ENCODE measurements at places on chromosomes 12 and 14.

DNA sequence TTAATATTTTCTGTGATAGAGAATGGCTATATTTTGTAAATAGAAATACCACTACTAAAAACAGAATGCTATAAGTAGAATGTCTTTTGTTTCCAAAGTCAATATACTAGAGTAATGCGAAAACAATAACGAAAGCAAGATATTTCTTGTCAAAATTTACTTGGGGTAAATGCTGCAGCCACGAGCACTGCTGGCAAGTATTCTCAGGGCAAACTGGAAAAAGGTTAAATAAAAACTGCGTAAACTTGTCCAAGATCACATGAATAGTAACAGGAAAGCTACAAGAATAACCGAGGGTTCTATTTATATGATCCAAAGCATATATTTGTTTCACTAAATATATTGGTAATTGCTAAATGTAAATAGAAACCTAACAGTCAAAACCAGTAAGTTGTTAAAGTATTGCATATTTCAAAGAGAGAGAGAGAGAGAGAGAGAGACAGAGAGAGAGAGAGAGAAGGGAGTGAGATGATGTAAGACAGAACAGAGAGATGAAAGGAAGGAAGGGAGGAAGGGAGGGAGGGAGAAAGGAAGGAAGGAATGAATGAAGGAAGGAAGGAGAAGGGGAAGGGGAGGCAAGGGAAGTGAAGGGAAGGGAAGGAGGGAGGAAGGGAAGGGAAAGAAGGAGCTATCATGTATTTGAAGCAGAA, 231.7 kb downstream of the KCNC2 start:
- DNase-seq, result no peak

DNA sequence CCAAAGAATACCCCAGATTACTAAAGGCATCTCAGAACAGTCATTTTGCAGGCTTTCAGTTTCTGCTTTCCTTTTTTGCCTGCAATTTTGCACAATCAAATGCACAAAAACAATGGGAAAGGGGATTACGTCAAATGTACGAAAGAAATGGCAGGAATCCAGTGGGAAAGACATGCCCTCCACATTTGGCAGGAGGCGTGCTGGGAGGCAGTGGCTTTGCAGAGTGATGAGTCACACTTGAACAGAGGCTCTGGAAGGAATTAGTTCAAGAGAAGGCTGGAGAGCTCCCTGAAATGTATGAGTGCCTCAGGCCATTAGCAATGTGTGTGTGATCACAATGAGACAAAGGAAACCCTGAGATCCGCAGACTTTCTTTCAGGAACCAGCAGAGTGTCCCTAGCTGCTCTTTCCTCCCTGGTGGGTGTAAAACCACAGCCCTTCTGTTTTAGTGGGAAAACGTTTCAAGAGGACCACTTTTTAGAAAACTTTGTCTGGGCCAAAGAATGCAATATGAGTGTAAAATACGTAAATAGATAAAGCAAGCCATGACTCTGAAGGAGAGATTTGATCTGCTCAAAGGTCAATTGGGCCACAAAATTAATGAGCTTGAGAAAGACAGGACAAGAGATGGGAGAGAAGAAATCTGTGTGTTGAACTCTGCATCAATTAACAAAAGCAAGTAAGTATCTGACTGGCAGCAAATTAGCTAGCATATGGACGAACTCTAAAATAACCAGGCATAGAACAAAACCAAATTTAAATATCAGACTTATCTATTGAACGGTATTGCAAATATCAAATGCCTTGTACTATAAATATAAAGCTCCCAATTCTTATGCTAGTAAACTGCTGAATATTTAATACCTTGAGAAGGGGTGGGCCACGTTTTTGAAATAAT, 155.4 kb upstream of the PDE3A start:
- DNase-seq, result peak; percentile 53

GRCh38 chr12:7073946-7074345, 13.4 kb downstream of the C1S start:
- no peak for DNase-seq

GRCh38 chr12:123050913-123051312, 70.4 kb downstream of the ARL6IP4 start:
- no peak for DNase-seq

DNA sequence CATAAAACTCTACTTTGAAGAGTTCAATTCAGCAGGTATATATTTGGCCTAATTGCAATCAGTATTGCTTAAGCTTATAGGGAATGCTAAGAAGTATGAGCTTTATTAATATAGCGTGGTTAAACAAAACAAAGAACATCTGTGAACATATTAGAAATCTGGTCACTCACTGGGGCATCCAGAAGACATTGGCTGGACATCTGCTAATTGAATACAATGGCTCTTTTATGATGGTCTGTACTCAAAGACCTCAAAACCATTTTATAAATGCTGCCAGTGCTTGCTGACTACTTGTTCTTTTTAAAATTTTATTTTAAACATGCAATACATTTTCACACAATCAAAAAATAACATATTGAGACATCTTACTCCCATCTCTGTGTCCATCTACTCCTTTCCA, 173.0 kb downstream of the STXBP6 start:
- no peak for DNase-seq

GRCh38 chr14:91349481-91350074, 68.0 kb downstream of the CCDC88C start:
- DNase-seq, result no peak

DNA sequence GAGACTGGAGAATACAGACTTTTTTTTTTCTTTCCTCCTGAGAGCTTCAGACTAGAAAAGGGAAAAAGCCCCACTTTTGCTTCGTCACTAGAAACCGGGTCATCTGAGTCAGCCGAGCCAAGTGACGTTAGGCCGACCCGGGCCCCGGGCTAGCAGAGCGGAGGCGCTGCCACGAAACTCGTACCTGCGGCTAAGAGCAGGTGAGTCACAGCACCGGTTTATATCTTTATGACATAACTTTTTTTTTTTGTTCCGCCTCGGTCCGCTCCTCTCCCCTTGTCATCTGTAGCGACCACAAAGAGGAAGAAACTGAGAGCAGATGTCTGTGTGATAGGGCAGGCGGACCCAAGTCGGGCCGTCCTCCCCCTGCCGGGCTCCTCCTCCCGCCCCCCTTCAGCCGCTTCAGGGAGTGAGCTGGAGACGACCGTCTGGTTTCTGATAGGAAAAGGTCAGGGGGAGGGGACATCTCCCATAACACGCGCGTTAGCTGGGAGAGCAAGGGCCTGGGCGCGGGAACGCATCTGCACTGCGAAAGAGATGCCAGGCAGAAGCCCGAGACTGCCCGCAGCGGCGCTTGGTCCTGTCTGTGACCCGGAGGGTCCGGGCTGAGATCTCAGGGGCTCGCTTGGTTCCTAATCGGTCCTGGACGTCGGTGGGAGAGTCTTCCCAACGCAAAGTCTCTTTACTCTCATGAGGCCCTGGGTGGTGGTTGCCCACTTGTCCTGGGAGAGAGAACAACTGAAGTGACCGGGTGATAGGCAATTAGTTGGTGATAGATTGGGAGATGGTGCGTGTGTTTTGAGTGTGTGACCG, 586 bp downstream of the TTC6 start:
- no peak for DNase-seq

- DNase-seq, result no peak
These were observed 178.8 kb downstream of the EXOC5 start for GRCh38 chr14:57089901-57090300.

- DNase-seq, result no peak
These were observed 23.7 kb downstream of the SLC5A8 start for GRCh38 chr12:101186291-101186690.

GRCh38 chr12:132586929-132587328, 23.5 kb downstream of the LRCOL1 start:
- no peak for DNase-seq

DNA sequence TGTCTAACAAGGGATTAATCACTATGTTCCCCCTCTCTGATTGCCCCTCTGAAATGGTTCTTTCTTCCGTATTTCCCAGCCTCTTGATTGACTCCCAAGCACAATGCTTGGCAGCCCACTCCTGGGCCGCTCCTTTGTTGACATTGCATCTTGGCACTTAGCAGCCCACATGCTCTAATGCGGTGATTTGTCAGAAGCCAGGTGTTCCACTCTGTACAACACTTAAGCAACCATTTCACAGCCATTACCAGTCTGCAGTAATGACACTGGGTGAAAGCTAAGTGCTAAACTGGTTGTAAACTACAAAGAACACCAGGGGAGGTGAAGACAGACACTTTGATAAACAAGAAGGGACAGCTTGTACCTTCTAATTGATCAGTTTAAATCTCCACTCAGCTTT, 353.5 kb downstream of the TMEM132D start:
- DNase-seq, result no peak

DNA sequence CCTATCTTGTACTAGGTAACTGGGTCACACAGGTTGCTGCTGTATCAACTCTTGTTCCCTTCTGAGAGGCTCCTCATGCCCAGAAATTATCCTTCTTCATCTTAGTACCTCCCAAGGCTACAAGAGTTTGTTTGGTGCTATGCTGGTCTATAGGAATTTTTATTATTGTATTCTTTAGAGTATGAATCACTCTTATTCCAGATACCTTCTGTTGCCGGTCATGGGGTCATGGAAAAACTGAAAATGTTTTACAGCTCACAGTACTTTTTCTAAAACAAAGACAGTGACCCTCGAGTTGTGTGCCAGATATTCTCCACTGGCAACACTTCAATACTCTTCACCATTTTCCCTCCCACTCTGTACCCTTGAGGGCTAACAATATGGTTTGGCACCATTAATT, 1598.0 kb upstream of the TMEM132C start:
- DNase-seq, result no peak

GRCh38 chr14:77301103-77301502, 19.6 kb downstream of the POMT2 start:
- peak; percentile 68 for DNase-seq

- DNase-seq, result no peak
These were observed 66.7 kb upstream of the ATP2B1 start for GRCh38 chr12:89775063-89775985.

DNA sequence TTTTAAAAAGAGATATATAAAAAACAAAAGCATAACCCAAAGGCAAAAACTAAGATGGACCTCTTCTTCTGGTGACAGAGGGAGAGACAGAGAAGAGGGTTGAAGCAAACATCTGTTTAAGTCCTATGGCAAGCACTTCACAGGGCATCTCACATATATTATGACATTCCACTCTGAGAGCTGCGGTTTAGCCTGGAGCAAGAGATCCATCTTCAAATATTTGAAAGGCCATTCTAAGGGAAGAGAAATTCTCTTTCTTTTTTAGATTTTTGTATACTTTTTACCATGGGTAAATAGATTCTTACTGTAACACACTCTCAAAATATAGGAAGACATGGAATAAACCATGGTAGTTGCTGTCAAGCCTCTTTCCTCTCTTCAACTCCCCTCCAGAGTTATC, 204.1 kb downstream of the GXYLT1 start:
- DNase-seq, result no peak

DNA sequence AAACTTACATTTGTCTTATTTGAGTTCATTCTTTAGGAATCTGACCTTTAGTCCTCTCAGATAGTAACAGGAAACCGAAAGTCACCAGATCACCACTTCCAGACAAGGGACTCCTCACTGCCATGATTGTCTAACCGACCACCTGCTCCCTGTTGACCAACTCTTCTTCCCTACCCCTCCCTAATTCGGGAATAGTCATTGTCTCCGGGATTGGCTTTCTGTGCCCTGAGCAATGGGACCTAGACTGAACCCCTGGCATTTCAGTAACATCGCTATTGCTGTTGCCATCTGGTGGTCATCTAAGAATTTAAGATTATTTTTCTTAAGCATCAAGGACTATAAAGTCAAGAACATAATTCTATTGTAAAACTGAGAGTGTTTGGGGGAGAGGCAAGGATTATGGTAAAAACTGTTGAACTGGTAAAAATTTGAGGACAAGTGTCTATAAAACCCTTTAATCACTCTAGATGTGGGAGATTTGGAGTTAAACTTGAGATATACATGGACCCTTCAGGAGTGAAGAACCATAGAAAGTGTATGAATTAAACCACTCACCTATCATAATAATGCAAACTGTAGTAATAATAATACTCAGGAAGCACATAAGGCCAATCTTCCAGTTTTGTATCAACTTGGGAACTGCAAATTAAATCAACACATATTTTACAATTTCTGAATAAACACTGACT, 6.3 kb downstream of the CLEC2A start:
- DNase-seq, result no peak

DNA sequence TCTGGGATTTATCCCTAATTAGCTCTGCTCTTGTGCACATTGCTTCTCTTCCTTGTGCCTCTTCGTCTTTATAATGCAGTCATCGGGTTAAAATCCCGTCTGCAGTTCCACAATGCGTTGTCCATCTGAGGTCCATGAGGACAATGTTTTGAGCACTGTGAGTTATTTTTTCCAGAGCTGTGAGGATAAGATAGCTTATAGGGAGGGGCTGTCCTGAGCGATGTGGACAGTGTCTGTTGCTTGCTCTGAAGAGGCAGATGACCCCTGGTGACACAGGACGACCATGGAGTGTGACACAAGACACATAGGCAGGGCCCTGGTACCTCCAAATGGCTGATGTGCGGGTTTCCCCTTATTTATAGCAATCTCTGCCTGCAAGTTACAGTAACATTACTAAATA, 132.5 kb downstream of the SMOC1 start:
- no peak for DNase-seq

DNA sequence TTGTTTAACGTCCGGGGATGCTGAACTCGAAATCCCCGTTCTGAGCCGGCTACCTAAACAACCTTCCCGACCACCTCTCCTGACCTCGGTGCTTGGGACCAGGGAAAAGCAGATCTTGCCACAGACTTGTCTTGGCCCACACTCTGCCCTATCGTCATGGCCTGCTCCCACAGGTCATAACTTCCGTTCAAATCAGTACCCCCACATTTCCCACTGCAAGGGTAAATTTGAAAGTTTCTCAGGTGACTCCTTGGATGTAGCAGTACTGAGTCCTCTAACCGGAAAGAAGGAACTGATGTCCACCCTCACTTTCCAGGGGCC, 612 bp upstream of the RBM23 start:
- DNase-seq, result no peak

GRCh38 chr12:122293081-122293480, 26.8 kb upstream of the VPS33A start:
- DNase-seq, result no peak

DNA sequence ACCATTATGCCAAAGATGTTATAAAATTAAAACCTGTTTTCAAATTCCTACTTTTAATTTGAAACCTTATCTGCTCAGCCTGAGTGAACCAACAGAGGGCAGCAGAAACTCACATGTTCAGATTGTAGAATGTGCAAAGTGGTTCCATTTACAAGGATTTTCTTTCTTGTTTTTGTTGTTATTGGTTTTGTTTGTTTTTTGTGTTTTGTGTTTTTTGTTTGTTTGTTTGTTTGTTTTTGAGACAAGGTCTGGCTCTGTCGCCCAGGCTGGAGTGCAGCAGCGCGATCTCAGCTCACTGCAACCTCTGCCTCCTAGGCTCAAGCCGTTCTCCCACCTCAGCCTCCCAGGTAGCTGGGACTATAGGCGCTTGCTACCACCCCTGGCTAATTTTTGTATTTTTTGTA, 22.8 kb upstream of the GARIN2 start:
- no peak for DNase-seq

- no peak for DNase-seq
These were observed 20.9 kb upstream of the ANO2 start for GRCh38 chr12:5965950-5966383.

All from mesothelial cell of epicardium (in vitro differentiated cells).